ENCODE measurements at places on chromosomes 1 and 21.

GRCh38 chr1:226181996-226182714 lies 4.4 kb downstream of the ACBD3 start:
- no peak for DNase-seq

GRCh38 chr1:176799327-176799726 lies 336.4 kb downstream of the PAPPA2 start:
- DNase-seq: no peak

DNA sequence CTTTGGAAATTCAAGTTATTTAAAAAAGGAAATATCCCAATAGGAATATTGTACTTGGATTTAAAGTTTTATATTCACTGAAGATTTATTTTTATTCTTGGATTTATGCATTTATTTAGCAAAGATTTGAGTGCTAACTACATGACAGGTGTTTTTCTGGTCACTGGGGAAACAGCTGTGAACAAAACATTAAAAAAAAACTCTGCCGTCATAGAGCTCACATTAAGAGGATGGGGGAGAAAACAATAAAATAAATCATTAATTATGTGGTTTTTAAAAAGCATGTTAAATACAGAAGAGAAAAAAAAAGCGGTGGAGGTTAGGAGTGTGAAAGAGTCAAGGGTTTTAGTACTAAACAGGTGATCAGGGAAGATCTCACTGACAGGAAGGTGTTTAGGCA lies 149.9 kb downstream of the GALNT2 start:
- no peak for DNase-seq

DNA sequence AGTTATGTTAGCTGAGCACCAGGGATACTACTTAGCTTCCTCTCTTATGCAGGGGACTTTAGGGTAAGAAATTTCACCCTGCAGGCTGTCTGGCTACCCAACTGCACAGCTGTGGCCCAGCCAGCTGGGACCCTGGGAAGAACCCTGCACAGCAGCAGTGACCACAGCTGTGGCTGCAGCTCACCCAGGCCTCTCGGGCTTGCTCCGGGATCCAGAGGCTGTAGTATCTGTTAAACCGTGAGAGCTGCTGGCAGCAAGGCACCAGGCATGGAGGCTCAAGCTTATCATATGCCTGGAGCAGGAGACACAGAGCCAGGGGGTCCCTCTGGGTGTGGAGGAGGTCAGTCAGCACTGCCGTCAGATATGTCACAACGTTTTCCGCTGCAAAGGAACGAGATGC lies 40.3 kb downstream of the URB1 start:
- DNase-seq: no peak

DNA sequence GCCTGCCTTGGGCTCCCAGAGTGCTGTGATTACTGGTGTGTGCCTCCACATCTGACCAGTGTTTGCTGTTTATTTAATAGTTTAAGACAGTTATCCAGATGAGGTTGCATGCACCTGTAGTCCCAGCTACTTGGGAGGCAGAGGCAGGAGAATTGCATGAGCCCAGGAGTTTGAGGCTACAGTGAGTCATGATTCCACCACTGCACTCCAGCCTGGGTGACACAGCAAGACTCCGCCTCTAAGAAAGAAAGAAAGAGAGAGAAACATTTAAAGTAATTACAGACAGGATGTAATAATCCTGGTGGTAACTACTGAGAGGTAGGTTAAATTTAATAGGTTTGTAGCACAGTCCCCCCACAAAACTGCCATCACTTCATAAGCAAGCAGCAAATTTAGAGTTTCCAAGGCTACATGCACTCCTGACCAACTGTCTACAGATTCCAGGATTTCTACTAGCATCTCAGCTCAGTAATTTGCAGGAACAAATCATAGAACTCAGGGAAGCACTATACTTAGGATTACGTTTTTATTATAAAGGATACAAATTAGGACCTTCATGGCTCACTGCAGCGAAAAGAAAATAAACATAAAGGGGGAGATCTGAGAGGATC lies 89.6 kb downstream of the PKN2 start:
- DNase-seq: no peak

GRCh38 chr1:161287482-161288054 lies 22.2 kb downstream of the MPZ start:
- DNase-seq: no peak

DNA sequence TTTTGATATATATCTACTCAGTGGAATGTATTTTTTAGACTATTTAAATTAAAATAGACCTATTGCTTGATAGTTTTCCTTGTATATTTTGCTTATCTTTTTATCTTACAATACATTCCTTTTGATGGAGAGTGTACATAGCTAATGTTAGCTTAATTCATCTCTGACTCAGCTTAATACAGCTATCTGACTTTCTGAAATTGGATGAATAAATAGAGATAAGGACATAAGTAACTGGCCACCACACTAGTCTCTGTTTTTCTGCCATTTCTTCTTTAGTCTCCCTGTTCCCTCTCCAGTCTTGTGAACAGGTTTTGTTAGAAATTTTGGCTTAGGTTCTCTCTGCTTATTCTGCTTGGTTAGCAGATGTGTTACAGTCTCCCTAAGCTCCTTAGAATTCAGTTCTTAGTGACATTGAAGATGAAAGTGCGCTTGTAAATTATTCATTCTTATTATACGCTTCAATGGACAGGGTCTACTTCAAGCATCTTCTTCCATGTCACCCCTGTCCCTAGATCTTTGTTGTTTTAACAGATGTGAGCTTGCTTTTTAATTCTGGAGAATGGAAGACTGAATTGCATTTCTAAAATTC lies 59.6 kb downstream of the XPR1 start:
- DNase-seq: no peak

- no peak for DNase-seq
Observed at GRCh38 chr1:37068897-37069296, 34.6 kb upstream of the GRIK3 start.

DNA sequence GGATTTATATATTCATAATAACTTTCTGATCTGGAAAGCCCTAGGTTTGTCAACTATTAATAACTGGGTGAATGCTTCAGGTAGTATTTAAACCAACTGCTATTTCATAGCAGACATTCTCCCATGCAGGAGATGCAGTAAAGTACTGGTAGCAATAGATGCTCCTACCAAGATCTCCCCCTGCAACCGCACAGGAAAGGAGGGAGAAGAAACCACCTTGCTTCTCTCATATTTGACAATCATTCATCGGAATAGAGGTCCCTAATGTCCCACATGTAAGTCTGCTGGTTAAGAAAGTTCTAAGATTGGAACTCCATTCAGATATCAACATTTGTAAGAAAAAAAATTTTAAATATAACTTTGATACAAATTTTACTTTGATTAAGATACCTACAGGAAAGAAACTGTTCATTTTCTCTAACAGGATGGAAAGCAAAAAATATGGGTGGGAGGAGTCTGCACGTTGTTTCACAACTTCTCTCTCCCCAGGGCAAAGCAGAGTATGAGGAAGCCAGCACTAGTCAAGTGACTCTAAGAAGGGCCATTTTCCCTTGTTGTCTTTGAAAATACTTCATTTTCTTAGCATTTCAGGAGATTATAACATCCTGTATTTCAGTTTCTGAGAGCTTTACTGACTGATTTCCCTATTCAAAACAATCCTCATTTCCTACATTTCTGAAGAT lies at the start of gene PYHIN1:
Gene PYHIN1 (plus strand): TSS at position 498 of the 683 bp plus-strand sequence. CDS start 5,359 bp downstream, outside the sequence.
- DNase-seq: no peak

GRCh38 chr1:151036356-151036755 lies at the start of gene BNIPL:
TSS of gene BNIPL (plus strand) at chr1:151036586. CDS start at chr1:151036726, 140 bp downstream.
- DNase-seq: no peak

Measured in spleen (tissue), 13 donors.